ENCODE measurements at places on chromosomes 7 and 10. TPM values are rescaled to one million over a fixed set of nuclear protein-coding genes. Genes with fewer than 3 reads are reported as not detected.
A peak's percentile ranks its signal among the peaks of the same experiment; 100 is the strongest.

DNA sequence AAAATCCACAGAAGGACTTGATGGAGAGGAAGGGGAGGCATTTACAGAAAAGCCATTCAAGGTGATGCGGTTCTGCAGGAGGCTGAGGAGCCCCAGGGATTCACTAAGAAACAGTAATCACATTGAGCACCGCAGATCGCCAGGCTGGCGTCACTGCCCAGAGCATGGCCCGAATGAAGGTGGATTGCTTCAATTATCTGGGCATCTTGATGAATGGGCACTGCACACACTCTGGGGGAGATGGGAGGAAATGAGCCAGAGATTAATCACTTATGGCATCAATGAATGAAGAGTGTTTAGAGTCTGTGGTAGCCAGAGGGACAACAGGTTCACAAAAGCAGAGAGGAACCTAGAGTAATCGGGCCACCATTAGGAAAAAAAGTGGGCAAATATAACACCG lies 292.1 kb downstream of the ZEB1 start:
- no peaks in the 10 kb centered on the region for H3K36me3 ChIP-seq
- H3K4me3 ChIP-seq = no peak overlapping the region

GRCh38 chr7:124552217-124552616 lies 213.4 kb downstream of the GPR37 start:
- H3K27ac ChIP-seq = no peak overlapping the region
- no peak for DNase-seq

DNA sequence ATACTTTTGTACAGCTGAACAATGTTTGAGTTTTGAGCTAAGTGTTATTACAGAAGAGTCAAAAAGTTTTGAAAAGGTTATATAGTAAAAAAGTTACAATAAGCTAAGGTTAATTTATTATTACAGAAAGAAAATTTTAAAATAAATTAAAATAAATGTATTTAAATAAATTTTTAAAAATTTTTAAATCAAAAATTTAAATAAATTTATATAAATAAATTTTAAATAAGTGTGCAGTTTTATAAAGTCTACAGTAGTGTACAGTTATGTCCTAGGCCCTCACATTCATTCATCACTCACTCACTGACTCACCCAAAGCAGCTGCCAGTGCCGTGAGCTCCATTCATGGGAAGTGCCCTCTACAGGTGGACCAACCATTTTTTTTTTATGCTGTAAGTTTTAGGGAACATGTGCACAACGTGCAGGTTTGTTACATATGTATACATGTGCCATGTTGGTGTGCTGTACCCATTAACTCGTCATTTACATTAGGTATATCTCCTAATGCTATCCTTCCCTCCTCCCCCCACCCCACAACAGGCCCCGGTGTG lies 462.9 kb upstream of the ZMIZ1 start:
- DNase-seq = no peak
- H3K27ac ChIP-seq = no peak overlapping the region
- H3K27me3 ChIP-seq = peaks cover 8% of the 10 kb centered on the region
- H3K4me1 ChIP-seq = peaks cover 2% of the 10 kb centered on the region

- peaks cover 14% of the 10 kb centered on the region for H3K27me3 ChIP-seq
- no peak overlapping the region for H3K4me3 ChIP-seq
- no peak overlapping the region for H3K27ac ChIP-seq
- DNase-seq = no peak
These were observed 208.5 kb downstream of the PTEN start for GRCh38 chr10:88071879-88072278.

DNA sequence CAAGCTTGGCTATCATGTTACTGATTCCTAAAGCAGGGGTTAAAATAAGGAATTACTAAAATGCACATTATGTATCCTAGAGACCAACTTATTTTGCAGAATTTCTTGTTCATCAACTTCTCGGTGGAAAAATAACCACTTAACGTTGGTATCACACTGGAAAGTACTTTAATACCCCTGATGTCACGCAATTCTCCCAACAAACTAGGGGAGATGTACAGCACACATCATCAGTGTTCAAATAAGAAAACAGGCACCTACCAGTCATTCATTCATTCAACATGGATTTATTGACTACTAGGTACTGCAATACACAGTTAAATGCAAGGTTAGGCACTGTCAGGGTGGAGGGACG lies 648 bp downstream of the HUS1 start:
- no peaks in the 10 kb centered on the region for H3K27me3 ChIP-seq
- H3K4me1 ChIP-seq = peaks cover 30% of the 10 kb centered on the region
- H3K27ac ChIP-seq = peak overlapping the region; percentile 98
- peaks cover 36% of the 10 kb centered on the region for H3K36me3 ChIP-seq

DNA sequence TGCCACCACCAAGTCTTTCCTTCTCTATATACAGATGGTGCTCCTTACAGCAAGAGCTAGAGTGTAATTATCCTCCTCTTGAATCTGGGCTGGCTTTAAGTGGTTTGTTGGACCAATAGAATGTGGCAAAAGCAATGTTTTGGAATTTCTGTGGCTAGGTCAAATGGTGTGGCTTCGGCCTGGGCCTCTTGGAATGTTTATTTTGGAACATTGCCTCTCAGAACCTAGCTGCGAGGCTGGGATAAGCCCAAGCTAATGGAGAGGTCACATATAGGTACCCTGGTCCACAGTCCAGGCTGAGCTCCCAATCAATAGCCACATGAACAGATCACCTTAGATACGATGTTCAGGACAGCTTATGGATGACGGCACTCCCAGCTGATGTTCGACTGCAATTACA lies 556.7 kb downstream of the TYW1 start:
- no peaks in the 10 kb centered on the region for H3K27me3 ChIP-seq
- DNase-seq = no peak
- no peak overlapping the region for H3K27ac ChIP-seq
- H3K36me3 ChIP-seq = no peaks in the 10 kb centered on the region

DNA sequence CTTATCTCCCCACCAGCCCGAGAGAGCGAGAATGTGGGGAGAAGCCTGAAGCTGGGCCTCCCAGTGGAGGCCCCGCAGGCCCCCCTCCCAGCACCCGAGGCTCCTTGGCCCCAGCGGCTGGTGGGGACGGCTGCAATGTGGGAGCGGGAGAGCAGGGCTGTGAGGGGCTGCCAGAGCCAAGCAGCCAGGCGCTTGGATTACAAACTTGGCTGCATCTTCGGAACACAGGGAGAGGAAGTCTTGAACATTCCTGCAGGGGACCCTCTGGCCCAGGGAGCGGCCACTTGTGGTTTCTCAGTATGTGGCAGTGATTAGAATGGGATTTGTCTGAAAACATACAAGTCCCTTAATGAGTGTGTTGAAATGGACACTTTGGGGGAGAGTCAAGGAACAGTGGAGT lies 23.2 kb downstream of the ELN start:
- no peaks in the 10 kb centered on the region for H3K4me1 ChIP-seq
- no peaks in the 10 kb centered on the region for H3K36me3 ChIP-seq
- no peak for DNase-seq
- H3K27ac ChIP-seq = no peak overlapping the region
- H3K27me3 ChIP-seq = no peaks in the 10 kb centered on the region

- no peaks in the 10 kb centered on the region for H3K36me3 ChIP-seq
- no peak overlapping the region for H3K4me3 ChIP-seq
- no peaks in the 10 kb centered on the region for H3K4me1 ChIP-seq
- no peak for DNase-seq
These were observed 151.3 kb upstream of the BMPER start for GRCh38 chr7:33753881-33754525.

- no peak overlapping the region for H3K27ac ChIP-seq
- H3K27me3 ChIP-seq = peaks cover 2% of the 10 kb centered on the region
- DNase-seq = no peak
These were observed 312.4 kb downstream of the KCNMA1 start for GRCh38 chr10:77325233-77325537.

DNA sequence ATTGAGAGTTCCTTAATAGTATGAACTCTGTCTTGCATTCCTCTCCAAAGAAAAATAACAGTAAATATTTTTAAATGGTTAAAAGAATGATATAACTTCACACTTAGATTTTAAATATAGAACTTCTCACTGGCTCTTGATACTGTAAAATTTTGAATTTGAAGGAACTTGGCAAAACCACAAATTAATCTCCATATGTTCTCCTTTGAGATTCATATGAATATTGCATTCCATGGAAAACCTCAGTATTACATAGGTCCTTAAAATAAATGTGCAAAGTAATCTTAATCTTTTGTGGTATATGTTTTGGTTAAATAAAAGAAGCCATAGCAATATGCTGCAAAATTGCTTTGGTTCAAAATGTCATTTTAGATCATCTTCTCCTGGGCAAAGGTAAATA lies 1137.6 kb upstream of the LRRTM3 start:
- H3K27ac ChIP-seq = no peak overlapping the region
- no peaks in the 10 kb centered on the region for H3K36me3 ChIP-seq
- H3K4me1 ChIP-seq = no peaks in the 10 kb centered on the region

- H3K4me1 ChIP-seq = peaks cover 15% of the 10 kb centered on the region
- H3K36me3 ChIP-seq = no peaks in the 10 kb centered on the region
- no peak overlapping the region for H3K4me3 ChIP-seq
- no peak overlapping the region for H3K27ac ChIP-seq
- no peak for DNase-seq
- H3K27me3 ChIP-seq = no peaks in the 10 kb centered on the region
These were observed 6.6 kb downstream of the SYNPO2L start for GRCh38 chr10:73648975-73649829.

DNA sequence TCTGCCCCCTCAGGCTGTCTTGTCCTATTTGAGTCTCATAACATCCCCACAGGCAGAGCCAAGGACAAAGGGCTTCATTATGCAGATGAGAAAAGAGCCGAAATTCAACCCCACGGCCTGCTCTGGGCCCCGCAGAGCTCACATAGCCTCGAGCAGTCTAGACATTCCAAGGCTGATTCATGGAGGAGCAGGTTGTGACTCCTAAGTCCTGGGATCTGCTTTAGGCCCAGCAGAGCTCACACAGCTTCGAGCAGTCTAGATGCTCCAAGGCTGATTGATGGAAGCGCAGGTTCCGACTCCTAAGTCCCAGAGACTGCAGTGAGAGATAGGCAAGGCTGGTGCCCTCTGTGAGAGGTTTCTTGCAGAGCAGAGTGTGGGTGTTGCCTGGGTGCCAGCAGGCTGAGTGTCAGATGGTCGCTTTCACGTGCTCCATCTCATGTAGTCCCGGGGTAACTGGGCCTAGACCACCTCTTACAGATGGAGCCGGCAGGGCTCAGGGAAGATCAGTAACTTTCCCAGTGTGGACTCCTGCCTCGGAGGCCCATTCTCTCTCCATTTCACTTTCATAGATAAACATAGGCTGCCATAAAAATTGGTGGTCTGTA lies 436.1 kb upstream of the FOXK1 start:
- no peak overlapping the region for H3K27ac ChIP-seq
- H3K36me3 ChIP-seq = no peaks in the 10 kb centered on the region
- peaks cover 3% of the 10 kb centered on the region for H3K4me1 ChIP-seq
- H3K27me3 ChIP-seq = no peaks in the 10 kb centered on the region
- no peak for DNase-seq

- no peaks in the 10 kb centered on the region for H3K36me3 ChIP-seq
- no peak for DNase-seq
- H3K27ac ChIP-seq = no peak overlapping the region
- no peaks in the 10 kb centered on the region for H3K4me1 ChIP-seq
- H3K4me3 ChIP-seq = no peak overlapping the region
- no peaks in the 10 kb centered on the region for H3K27me3 ChIP-seq
These were observed 175.6 kb upstream of the BMPER start for GRCh38 chr7:33729726-33730125.

GRCh38 chr10:74558403-74558802 lies 268.0 kb upstream of the KAT6B start:
- H3K27me3 ChIP-seq = no peaks in the 10 kb centered on the region
- peak overlapping the region; percentile 59 for H3K27ac ChIP-seq
- H3K36me3 ChIP-seq = peaks cover 19% of the 10 kb centered on the region
- no peak for DNase-seq
- H3K4me1 ChIP-seq = peaks cover 12% of the 10 kb centered on the region

GRCh38 chr7:77858278-77858677 lies 59.7 kb downstream of the PHTF2 start:
- H3K4me3 ChIP-seq = no peak overlapping the region
- DNase-seq = no peak

DNA sequence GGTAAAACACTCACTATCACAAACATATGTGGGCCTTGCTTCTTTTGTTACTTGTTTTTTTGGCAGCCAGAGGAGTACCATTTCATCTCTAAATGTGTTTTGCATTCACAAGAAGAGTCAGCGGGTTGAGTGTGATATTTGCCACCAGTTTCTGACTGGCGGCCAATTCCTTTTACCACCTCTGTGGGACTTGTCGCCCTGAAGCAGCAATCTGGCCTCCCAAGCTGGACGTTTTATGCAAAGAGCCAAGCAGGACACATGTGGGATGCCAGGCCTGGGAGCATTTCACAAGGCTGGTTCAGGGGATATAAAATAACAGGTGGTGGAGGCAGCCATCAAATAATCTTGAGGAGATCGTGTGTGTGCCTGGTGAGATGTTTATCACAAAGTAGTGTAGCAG lies 61.8 kb upstream of the TRIL start:
- no peak for DNase-seq
- H3K4me1 ChIP-seq = no peaks in the 10 kb centered on the region
- no peaks in the 10 kb centered on the region for H3K36me3 ChIP-seq

DNA sequence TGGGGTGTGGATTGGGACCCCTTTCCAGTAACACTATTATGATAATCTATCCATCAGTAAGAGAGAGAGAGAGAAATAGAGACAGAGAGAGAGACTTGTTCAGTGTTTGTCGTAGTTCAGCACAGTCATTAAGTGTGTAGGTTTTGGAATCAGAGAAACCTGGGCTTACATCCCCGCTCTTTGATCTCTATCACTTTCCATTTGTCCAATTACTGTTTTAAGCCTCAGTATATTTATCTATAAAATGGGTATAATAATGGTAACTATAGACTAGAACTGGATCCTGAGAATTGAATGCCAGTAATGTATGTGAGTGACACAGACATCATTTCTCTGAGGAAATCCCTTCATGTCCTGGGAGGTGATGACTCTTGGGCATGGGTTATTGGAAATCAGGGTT lies 460.5 kb downstream of the PLXNA4 start:
- peaks cover 3% of the 10 kb centered on the region for H3K27me3 ChIP-seq
- no peak for DNase-seq
- H3K27ac ChIP-seq = no peak overlapping the region
- no peaks in the 10 kb centered on the region for H3K36me3 ChIP-seq

DNA sequence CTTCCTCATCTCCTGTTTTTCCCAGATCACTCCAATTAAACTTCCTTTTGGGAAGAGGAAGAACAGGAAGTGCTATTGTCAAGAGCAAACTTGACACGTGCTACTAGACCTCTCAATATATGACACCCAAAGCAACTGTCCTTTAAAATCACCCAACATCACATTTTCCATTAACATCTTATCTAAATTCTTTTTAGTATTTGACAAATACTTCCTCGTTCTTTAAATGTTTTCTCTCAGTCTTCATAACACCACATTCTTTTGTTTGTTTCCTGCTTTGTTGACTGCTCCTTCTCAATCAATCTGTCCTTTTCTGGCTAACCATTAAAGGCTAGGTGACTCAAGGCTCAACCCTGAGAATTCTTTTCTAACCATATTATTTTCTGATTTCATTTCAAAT lies 7.1 kb upstream of the TFPI2 start:
- no peaks in the 10 kb centered on the region for H3K36me3 ChIP-seq
- no peak overlapping the region for H3K27ac ChIP-seq

- no peak for DNase-seq
- no peak overlapping the region for H3K27ac ChIP-seq
- H3K4me3 ChIP-seq = no peak overlapping the region
These were observed 29.7 kb downstream of the EBF3 start for GRCh38 chr10:129934196-129934925.

Gene AKR1E2
- 9.8 TPM for total RNA-seq

Gene VAX1
- not detected for total RNA-seq

Gene SLC16A9
- total RNA-seq = 1.4 TPM

Gene TMEM196
- total RNA-seq = not detected

Gene GAD2
- not detected for total RNA-seq

Gene ENKUR
- not detected for total RNA-seq

Gene RNF32
- total RNA-seq = 0.90 TPM

Gene AZGP1
- not detected for total RNA-seq

Gene MBL2
- not detected for total RNA-seq

Gene CPVL
- total RNA-seq = not detected

Gene SAMD9L
- total RNA-seq = 19.6 TPM

Gene LRRN3
- 6.7 TPM for total RNA-seq

Data from activated CD4-positive, alpha-beta T cell treated with anti-CD3 and anti-CD28 coated beads for 36 hours (primary cell).